IPS-NIHi11 (cell line): ENCODE measurements at places on chromosomes 2 and 18.
A peak's percentile ranks its signal among the peaks of the same experiment; 100 is the strongest.

GRCh38 chr2:151181524-151181923 is 80.1 kb downstream of the RBM43 start:
- DNase-seq: no peak

- peak; percentile 99 for DNase-seq
These were observed at the start of gene SAP130 for GRCh38 chr2:128027801-128028667. TSS of gene SAP130 (minus strand) at chr2:128028059. CDS start at chr2:128026292, 1,767 bp downstream.

GRCh38 chr2:68377137-68377780 is 12.2 kb downstream of the PLEK start:
- DNase-seq: no peak

- DNase-seq: no peak
These were observed 566.2 kb downstream of the TDRD15 start for GRCh38 chr2:21690005-21690404.

GRCh38 chr2:903223-903900 is 47.3 kb upstream of the SNTG2 start:
- no peak for DNase-seq
